ENCODE measurements at places on chromosomes 11 and 22.

DNA sequence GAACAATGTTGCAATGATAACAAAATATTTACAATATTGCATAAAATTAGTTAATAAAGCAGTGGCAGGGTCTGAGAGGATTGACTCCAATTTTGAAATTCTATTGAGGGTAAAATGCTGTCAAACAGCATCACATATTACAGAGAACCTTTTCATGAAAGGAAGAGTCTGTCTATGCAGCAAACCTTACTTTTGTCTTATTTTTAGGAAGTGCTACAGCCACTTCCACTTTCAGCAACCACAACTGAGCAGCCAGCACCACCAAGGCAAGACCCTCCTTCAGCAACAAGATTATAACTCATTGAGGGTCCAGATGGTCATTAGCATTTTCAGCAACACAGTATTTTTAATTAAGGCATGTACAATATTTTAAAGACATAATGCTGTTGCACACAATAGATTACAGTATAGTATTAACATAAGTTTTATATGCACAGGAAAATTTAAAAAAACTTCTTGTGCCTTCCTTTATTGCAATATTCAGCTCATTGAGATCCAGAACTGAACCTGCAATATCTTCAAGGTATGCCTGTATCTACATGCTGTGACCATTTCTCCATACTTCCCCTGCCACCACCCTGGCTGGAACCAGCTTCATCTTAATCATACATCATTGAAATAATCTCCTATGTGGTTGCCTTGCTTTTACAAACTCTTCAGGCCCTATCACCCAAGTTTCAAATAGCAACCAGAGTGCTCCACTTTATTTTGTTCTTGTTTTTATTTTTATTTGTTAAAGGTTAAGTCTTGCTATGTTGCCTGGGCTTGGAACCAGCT, 711.2 kb downstream of the KCNA4 start:
- DNase-seq, result no peak

GRCh38 chr11:114049050-114049449, 10.5 kb upstream of the ZBTB16 start:
- DNase-seq, result no peak

DNA sequence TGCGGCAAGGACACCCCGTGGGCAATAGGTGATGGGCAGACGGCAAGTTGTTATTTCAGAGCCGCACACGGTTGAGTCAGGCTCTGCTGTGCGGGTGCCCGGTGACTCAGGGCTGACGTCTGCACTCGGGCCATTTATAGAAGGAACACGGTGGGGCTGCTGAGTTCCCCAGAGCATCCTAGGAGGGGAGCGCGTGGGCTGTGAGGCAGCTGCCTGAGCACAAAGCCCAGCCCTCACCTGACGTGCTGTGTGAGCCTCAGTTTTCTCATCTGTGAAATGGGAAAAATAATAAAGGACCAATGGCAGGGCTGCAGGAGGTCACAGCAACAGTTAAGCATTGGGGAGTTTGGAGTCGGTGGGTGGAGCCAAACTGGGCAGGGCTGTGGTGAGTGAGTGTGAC, 11.3 kb upstream of the RHOD start:
- DNase-seq, result peak; percentile 74

DNA sequence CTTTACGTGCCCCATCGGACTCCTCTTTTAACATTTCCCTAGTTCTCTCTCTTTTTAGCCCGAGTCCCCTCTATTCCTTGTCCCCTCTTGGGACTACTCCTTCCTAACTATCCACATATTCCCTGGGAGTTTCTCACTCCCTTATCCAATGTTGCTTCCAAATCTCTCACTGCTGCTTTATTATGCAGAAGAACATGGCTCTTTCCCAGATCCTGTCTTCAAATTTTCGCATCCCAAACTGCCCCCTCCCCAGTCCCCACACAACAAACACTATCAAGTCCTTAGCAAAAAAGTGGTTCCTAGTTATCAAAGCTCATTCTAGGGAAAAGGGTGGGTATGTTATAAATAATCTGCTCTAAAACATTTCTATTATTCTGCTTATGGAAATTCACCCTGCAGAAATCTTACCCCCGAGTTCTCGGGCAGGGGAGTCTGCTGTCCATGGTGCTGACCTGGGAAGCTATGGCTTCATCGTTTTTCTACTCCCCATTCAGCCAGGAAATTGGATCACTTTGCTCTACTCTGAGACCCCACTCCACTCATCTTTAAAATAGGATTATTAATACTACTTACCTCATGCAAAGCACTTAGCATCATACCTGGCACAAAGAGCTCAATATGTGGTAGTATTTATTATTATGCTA, 393.5 kb downstream of the BUD13 start:
- DNase-seq, result no peak

DNA sequence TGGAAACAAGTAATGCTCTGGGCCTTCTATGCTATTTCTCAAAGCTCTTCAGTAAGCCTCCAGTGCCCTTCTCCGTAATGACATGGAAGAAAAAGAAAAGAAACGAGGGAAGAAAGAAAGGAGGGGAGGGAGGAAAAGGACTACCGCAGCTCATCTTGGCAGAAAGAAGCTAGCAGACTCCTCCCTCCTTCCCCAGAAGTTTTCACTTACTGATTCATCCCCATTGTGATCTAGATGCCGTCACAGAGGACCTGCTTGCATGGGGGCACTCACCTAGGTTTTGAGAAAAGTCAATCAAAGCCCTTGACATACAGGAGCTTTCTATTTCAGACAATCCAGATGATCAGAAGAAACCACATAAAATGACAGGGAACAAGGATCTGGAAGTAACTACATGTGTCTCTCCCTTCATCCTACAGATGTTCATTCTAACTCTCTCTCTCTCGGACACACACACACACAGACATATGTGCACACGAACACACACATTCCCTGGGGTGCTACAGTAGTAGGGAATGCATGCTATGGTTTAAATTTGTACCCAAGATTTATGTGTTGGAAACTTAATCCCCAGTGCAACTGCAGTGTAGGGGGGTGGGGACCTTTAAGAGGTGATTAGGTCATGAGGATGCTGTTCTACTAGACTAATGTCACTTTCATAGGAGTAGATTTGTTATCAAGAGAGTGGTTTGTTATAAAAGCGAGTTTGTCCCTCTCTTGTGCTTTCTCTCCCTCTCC, 37.6 kb upstream of the RCN1 start:
- DNase-seq, result no peak

DNA sequence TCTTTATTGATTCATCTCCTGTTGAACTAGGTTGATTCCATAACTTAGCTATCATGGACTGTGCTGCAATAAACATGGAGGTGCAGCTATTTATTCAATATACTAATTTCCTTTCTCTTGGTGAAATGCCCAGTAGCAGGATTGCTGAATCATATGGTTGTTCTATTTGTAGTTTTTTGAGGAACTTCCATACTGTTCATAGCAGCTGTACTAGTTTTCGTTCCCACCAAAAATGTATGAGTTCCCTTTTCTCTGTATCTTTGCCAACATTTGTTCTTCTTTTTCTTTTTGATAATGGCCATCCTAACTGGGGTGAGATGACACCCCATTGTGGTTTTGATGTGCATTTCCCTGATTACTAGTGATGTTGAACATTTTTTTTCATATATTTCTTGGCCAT, 87.2 kb upstream of the NAV2 start:
- no peak for DNase-seq

DNA sequence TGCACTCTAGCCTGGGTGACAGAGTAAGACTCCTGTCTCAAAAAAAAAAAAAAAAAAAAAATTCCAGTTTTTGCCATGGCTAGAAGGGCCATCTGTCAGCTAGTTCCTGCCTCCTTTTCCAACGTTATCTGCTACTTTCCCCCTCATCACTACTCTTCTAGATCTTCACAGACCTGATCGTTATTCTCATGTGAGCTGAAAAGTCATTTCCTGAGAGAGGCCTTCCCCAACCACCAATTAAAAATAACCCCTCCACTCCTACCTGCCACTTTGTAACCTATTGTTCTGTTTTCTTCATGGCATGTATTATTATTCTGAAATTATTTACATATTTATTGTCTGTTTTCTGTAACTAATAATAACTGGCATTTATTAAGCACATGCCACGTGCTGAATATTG, 24.2 kb downstream of the SGSM3 start:
- no peak for DNase-seq

DNA sequence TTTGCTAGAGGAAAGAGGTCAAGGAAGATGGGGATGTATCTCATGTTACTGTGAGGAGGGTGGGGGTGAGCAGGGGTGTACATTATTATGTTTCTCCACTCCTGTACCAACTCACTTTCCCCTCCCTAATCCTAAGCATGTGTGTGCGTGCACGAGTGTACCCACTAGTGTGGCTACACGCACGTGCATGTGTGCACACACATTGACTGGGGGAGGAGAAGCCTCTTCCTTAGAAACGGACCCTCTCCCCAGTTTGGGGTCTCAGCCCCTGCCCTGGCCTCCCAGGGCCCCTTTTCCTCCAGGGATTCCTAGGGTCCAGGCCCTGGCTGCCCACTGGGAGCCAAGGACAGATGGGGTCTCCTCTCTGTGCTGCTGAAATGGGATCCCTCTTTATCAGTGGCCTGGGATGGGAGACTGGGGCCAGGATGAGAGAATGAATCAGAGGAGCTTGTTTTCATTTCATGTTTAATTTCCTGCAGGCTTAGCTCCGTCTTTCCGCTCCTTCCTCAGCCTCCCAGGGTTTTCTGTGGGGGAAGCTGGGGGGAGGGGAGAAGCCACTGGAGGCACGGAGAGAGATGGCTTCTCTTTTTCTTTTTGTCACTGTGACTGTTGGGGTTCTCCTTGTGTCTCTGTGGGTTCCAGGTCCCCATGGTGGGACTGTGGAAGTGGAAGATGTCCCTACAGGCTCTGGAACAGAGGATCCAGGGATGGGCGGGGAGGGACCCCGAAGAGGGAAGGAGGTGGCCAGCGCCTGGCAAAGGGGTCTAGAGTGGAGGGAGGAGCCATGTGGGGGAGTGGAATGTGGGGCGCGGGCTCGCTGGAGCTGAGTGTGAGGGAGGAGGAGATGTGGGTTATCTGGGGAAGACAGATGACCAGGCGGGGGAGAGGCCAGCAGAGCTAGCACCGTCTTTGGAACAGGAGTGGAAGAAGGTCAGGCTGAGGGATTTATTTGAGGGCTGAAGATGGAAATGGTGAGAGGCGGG, 40.3 kb downstream of the ALX4 start:
- DNase-seq, result no peak

GRCh38 chr11:3949125-3949524, 93.7 kb downstream of the STIM1 start:
- DNase-seq, result no peak

DNA sequence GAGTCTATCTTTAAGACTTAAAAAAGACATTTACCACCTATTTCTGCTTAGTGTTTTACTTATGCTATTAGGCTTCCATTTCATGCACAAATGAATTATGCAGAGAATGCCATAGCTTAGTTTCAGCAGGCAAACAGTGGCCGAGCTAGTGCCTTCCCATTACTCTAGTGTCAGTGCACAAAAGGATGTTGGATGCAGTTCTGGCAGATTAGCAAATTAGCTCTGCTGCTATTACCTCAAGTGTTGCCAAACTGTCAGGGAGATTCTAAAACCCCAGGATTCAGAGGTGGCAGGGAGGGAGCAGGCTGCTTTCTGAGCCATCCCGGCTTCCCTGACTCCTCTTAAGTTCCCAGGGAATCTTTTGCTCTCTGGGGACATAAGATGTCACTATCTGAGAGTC, 209.4 kb upstream of the NCAM1 start:
- DNase-seq, result no peak

- DNase-seq, result no peak
These were observed 85.0 kb downstream of the ALX4 start for GRCh38 chr11:44224867-44225501.

DNA sequence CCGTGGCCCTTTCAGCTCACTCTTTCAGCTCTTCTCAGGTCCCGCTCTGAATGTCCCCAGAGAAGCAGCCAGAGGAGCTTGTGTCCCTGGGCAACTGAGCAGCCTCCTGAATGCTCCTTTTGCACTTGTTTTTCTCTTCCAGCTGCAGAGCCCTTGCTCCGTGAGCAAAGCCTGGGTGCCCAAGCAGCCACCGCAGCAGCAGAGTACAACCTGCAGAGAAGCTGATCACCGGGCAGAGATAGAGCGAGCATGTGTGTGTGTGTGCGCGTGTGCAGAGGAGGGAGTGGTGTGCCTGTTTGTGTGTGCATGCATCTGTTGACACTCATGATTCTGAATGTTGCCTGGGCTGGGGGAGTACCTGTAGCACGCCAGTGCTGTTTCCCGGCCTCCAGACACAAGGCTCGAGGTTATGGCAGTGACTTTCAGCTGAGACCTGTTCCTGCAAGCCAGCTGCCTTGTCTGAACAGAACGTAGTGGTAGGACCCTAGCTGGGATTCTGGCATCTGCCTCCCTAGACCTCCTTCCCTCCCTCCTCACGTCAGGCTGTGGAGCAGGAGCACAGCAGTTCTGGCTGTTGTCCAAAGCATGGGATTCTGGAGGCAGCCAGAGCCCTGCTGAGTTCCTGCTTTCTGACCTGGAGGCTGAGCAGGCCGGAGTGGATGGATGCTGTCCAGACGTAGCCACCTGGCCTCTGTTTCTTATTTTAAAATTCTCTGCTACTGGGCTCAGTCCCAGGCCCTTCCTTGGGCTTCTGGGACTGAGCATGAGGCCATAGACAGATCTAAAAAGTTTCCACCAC, 4.5 kb upstream of the MAPK8IP1 start:
- DNase-seq, result no peak

DNA sequence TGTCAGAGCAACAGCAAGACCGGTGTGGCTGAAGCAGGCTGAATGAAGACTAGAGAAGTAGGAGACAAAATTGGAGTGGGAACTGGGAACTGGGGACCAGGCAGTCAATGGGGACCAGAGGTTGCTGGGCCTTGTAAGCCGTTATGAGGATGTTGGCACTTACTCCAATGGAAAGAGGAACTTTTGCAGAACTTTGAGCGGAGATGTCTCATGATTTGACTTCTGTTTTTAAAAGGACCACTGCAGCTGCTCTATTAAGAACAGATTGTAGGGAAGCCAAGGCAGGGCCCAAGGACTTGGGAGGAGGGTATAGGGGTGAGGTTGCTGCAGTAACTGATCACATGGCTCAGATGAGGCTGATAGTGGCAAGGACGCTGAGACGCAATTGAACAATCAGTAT, 34.2 kb downstream of the IL18 start:
- DNase-seq, result peak; percentile 64

DNA sequence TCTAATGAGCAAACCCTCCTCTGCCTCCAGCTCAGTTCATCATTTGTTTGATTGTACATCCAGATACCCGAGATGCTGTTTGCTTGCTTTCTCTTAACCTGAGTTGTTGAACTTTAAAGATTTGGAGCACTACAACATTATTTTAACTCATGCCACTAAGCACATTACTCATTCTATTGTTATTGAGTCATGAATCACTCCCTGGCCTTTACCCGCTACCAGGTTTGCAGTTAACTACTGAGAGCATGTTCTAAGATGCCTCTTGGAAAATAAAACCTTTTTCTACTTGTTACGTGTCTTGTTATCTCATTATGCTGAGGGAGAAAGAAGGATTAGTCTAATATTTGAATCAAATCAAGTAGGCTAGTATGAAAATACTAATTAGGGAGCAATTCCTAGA, 720.6 kb upstream of the ANO5 start:
- no peak for DNase-seq

- no peak for DNase-seq
These were observed 4.1 kb downstream of the SLC25A45 start for GRCh38 chr11:65378208-65378927.

GRCh38 chr11:34481307-34481706, 32.3 kb downstream of the ELF5 start:
- peak; percentile 8 for DNase-seq

GRCh38 chr11:130523166-130523565, 74.7 kb downstream of the ADAMTS15 start:
- DNase-seq, result no peak

GRCh38 chr11:10604340-10604748, 35.9 kb upstream of the LYVE1 start:
- DNase-seq, result no peak

GRCh38 chr11:127616158-127616557, 615.6 kb upstream of the KIRREL3 start:
- DNase-seq, result no peak

- no peak for DNase-seq
These were observed 40.8 kb upstream of the GALNT18 start for GRCh38 chr11:11662578-11662977.
